ENCODE measurements at places on chromosomes 7 and 10.
A peak's percentile ranks its signal among the peaks of the same experiment; 100 is the strongest.

DNA sequence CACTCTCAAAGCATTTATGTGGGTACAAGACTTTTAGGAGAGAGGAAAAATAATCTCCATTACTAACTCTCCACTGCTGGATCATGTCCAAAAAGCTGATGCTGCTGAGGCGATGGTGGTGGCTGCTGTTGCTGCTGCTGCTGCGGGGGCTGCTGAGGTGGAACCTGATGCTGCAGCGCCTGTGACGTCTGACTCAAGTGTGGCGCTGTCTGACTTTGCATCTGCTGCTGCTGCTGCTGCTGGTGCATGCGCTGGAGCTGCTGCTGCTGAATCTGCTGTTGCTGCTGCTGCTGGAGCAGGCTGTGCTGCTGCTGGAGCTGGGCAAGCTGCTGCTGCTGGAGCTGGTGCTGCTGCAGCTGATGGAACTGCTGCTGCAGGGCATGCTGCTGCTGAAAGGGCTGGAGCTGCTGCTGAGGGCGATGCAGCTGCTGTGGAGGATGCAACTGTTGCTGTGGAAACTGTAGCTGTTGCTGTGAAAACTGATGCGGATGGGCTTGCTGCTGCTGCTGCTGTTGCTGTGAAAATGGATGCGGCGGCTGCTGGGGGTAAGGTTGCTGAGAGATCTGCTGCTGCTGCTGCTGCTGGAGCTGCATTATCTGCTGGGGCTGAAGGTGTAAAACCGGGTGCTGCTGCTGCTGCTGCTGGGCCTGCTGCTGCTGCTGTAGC, 34.5 kb downstream of the PAXIP1 start:
- DNase-seq, result no peak

- DNase-seq, result no peak
Observed at GRCh38 chr10:75276069-75276872, 40.5 kb upstream of the COMTD1 start.

DNA sequence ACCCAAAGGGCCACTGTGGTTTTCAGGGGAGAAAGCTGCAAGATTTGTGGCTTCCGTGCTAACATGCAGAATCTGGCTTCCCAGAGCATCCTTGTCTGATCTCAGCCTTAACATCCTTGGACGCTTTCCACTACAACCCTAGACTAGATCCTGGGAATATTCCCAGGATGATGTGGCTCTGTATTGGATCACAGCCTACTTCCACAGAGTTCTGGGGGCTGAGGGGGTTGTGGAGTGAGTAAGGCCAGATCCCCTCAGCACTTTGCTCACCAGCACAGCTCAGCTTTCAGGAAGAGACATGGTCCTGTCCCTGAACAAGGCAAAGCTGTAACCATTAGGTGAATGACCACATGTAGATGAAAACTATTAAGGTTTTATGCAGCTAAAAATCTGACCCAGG, 241.3 kb upstream of the MYO3A start:
- DNase-seq, result no peak

- no peak for DNase-seq
Observed at GRCh38 chr7:25180946-25181345, 47.3 kb downstream of the NPVF start.

- DNase-seq, result no peak
Observed at GRCh38 chr7:24917510-24918239, 62.3 kb downstream of the OSBPL3 start.

DNA sequence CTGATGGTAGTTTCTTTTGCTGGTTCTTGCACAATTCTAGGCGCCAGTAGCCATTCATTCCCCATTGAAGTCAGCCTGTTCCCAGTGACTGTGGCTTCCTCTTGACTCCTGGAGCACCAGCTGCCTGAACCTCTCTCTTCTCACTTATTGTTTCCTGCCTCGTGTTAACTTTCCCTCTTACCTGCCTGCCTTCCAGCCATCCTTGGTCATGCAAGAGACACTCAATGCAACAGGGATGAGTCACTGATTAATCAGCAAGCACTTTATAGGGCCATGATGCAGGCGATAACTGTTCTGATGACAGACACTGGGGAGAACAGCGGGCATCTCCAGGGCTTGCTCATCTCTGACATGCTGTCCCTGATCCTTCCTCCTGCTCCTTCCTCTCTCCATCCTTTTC, 122.0 kb downstream of the PLCE1 start:
- DNase-seq, result no peak

- no peak for DNase-seq
Observed at GRCh38 chr7:7276161-7276560, 93.8 kb downstream of the C1GALT1 start.

DNA sequence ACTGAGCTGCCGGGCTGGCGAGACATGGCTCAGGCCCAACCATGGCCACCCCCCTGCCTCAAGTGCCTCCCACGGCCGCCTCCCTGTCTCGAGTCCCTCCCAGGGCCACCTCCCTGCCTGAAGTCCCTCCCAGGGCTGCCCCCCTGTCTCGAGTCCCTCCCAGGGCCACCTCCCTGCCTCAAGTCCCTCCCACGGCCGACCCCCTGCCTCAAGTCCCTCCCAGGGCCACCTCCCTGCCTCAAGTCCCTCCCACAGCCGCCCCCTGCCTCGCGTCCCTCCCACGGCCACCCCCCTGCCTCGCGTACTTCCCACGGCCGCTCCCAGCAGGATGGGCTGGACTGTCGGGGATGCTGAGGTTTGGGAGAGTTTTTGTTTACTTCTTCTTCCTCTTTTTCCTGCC, 462.5 kb downstream of the PTPRN2 start:
- DNase-seq, result no peak

DNA sequence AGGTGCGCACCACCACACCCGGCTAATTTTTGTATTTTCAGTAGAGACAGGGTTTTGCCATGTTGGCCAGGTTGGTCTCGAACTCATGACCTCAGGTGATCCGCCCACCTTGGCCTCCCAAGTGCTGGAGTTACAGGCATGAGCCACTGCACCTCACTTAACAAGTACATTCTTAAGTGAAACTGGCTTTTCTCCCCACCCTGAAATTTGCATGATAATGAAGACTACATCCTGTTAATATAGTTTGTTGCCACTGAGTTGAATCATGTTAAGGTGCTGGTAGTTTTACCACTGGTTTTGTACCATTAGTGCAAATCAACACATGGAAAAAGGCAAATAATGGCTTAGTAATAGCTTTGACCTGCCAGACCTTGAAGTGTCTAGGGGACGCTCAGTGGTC, 62.2 kb downstream of the MPLKIP start:
- peak; percentile 4 for DNase-seq

DNA sequence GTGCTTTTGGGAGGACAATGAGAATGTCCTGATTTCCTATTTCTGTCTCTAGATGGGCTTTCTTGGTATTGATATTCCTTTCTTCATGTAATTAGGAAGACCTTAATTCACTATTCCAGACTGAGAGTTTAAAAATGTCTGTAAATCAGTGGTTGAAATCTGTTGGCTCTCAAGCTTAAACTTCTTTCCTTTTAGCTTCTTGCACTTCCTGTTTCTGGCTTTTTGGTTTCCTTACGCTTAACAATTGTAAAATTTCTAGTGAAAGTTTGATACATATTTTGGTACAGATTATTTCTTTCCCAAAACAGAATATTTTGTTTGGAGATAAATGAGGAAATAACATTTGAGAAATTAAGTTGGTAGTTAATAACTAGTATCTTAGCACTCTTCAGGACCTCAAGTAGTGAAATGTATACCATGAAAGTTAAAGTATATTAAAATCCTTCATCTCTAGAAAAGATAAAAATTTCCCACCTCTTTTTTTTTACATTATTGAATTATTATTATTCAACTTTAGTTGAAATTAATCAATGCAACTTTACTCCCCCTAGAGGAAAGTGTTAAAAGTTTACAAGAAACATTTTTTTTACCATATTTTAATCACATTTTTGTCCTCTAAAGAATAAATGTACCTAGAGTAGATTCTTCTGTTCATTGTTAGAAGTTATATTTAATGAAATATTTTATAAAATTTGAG, 137.2 kb downstream of the PHTF2 start:
- no peak for DNase-seq

- DNase-seq, result no peak
Observed at GRCh38 chr10:69863580-69863979, 61.9 kb downstream of the COL13A1 start.

- no peak for DNase-seq
Observed at GRCh38 chr7:71868797-71869196, 543.3 kb downstream of the CALN1 start.

GRCh38 chr10:36265741-36266140, 623.6 kb upstream of the FZD8 start:
- DNase-seq, result no peak

GRCh38 chr7:133124974-133125373, 43.1 kb upstream of the CHCHD3 start:
- DNase-seq, result no peak
